ENCODE measurements at places on chromosomes 11 and 22.

DNA sequence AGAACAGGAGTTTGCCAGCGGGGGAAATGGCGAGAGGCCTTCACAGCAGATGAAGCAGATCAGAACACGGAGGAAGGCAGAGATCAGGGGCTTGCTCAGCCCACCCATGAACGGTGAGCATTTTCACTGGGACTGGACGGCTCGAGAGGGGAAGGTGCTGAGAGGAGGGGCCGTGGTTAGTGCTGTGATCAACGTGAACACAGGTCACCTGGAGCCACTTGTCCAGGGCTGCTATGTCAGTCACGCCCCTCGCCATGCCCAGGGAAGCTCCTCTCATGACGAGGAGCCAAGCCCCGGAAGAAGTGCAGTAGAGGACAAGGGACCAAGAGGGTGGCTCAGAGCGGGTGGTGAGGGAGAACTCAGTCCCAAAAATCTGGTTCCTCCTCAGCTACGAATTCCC is 7.0 kb downstream of the PLA2G6 start:
- no peak for DNase-seq

DNA sequence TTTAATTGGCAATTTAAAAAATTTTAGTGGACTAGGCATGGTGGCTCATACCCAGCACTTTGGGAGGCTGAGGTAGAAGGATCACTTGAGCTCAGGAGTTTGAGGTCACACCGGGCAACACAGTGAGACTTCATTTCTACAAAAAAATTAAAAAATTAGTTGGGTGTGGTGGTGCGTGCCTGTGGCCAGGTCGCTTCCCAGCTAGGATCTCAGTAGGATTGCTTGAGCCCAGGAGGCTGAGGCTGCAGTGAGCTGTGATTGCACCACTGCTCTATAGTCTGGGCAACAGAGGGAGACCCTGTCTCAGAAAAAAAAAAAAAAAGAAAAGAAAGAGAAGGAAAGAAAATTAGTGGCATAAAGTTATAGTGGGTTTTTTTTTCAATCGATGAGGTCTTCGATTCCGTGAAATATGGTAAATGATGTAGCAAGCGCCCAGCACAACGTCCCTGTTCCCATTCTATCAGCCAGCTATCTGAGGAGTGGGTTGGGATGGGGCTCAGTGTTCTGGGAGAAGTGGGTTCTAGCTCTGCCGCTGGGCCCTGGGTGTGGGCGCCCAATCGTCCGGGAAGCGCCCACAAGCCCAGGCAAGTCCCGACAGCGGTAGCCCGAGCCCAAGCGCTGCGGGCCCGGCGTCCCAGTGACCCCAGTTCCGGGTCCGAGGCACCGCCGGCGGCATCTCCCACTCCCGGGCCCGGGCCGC is 1.4 kb downstream of the FOSL1 start:
- DNase-seq = no peak

DNA sequence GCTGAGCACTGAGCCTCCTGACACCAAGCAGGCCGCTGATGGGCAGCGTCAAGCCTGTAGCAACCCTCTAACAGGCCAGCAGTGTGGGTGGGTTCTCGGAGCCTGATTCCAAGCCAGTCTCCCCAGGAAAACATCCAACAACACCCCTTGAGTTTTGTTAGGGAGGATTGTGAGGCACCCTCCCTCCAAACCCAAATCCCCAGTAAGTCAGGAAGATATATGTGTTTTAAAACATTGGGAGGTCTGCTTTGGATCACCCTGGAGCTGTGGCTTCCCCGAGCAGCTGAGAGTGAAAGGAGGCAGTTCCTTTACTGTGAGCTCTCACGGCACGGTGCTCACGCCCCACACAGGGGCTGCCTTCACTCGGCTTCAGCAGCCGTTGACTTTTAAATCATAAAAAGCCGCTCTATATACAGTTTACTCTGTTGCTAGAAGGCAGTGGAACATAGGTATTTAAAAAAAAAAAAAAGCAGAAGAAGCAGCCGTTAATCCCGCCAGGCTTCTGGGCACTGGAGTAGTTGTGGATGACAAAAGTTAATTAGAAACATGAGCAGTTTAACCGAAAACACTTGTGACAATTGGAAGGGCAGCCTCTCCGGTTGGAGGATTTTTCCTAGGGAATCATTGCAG is 218.6 kb downstream of the NAV2 start:
- DNase-seq = no peak

DNA sequence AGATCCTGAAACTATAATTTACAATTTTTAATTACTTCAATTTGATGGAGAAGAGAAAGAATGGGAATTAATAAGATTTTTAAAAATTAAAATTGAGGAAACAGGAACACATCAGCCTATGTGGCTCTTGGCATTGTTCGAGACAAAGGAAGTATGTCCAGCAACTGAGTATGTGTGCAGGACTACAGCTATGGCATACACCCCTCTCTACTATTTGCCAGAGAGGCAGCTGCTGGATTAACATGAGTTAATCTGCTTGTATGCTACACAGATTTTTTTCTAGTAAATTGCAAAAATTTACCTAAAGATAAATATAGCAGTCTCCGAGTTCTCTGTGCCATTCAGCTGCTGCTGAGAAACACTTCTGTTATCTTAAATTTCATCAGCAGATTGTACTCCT is 70.6 kb downstream of the PHF21A start:
- DNase-seq = no peak

DNA sequence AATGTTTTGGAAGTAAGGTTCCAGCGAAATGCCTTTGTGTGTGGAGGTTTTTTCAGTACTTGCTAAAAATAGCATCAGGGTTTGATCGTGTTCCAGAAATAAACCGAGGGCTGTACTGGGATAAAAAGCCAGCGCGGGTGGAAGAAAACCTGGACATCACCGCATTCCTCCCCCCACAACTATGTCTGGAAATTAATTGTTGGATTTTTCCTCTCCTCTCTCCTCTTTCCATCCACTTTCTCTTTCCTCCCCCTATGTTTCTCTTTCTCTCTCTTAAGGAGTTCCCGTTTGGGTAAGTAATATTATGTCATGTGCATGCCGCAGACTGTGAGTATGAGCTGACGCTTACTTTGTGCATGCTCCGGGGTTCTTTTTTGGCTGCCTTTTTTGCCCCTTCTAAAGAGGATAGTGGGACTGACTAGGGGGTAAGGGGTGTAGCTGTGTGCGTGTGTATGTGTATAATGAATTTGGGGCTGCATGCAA is 104.2 kb upstream of the HSD17B12 start:
- DNase-seq = no peak

GRCh38 chr11:75422248-75423231 is 10.5 kb downstream of the KLHL35 start:
- no peak for DNase-seq

- no peak for DNase-seq
Measured at GRCh38 chr11:63920126-63920938, 3.4 kb upstream of the RCOR2 start.

Data from stimulated activated CD8-positive, alpha-beta memory T cell treated with anti-CD3 and anti-CD28 coated beads, Interleukin-15, amount 100 ng/mL, for 4 hours (primary cell).